ENCODE measurements at places on chromosomes 4 and X.

GRCh38 chr4:166459621-166460020, 586.6 kb downstream of the TLL1 start:
- DNase-seq = no peak

- no peak for DNase-seq
Measured at GRCh38 chrX:38368774-38369173, 16.4 kb downstream of the OTC start.

DNA sequence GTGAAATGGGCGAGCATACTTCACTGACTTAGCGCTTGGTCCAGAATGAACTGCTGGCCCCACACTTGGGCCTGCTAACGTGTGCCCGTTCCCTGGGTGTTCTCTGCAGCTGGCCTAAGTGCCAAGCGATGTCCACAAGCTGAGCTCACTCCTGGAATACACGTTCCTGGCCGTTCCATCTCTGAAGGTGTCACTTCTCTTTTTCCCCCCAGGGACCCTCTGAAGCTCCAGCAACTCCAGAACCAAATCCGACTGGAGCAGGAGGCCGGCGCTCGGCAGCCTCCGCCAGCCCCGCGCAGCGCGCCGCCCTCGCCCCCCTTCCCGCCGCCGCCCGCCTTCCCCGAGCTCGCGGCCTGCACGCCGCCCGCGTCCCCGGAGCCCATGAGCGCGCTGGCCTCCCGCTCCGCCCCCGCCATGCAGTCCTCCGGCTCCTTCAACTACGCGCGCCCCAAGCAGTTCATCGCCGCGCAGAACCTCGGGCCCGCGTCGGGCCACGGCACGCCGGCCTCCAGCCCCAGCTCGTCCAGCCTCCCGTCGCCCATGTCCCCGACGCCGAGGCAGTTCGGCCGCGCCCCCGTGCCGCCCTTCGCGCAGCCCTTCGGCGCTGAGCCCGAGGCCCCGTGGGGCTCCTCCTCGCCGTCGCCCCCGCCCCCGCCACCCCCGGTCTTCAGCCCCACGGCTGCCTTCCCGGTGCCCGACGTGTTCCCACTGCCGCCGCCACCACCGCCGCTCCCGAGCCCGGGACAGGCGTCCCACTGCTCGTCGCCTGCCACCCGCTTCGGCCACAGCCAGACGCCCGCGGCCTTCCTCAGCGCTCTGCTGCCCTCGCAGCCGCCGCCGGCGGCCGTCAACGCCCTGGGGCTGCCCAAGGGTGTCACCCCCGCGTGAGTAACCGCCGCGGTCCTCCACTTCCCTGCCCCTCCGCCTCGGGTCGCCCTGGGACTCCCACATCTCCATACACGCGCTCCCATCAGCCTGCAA, 132.3 kb downstream of the CBR4 start:
- DNase-seq = no peak

GRCh38 chr4:87530229-87530628, 1.1 kb upstream of the SPARCL1 start:
- DNase-seq = no peak

- no peak for DNase-seq
Measured at GRCh38 chr4:28702571-28702970, 1841.9 kb downstream of the STIM2 start.

DNA sequence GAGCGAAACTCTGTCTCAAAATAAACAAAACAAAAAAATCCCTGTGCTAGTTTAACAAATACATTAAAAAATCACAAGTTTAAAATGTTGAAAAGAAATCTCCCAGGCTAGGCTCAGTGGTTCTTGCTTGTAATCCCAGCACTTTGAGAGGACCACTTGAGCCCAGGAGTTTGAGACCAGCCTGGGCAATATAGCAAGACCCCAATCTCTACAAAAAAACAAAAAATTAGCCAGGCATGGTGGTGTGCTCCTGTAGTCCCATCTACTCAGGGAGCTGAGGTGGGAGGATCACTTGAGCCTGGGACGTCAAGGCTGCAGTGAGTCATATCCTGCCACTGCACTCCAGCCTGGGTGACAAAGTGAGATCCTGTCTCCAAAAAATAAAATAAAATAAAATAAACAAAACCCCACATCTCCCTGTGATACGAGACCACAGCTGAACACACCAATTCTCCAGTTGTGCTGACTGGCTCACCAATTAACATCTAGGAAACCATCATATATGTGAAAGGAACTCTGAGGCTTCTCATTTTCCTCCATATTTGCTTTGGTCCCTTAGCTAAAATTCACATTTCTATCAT, 7.3 kb downstream of the RPS4X start:
- peak; percentile 2 for DNase-seq

DNA sequence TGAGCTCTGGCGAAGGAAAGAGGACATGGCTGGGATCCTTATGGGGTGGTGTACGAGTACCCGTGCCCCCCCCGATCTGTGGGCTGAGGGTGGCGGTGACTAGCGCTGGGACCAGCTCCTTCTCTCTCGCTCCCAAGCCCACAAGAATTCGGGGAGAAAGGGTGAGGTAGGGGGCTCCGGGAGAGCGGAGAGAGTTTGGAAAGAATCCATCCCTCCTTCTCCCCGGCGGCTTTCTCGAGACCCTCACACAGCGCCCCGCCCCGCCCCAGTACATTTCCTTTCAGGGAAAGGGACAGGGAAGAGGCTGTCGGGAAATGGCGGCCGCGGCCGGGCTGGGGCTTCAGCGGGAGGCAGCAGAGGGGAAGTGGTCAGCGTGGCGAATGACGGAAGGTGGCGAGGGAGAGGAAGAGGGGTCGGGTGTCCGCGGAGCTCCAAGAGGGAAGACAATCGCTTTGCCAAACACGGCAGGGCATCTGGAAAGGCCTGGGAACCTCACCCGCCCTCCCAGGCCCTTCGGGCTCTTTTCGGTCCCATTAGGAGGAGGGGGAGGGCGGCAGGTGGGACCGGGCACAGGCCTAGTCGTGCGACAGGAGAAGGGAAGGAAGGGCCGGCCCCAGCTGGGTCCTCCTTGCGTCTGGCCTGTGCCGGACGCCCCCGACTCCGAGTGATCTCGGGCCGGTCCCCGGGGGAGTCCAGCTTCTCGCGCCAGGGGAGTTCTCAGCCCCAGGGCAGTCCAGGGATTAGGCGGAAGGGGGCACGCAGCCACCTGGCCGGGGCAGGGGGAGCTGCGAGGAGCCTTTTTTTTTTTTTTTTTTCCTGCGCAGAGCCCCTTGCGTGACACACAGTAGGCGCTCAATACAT, 10.2 kb downstream of the HNRNPH2 start:
- no peak for DNase-seq

DNA sequence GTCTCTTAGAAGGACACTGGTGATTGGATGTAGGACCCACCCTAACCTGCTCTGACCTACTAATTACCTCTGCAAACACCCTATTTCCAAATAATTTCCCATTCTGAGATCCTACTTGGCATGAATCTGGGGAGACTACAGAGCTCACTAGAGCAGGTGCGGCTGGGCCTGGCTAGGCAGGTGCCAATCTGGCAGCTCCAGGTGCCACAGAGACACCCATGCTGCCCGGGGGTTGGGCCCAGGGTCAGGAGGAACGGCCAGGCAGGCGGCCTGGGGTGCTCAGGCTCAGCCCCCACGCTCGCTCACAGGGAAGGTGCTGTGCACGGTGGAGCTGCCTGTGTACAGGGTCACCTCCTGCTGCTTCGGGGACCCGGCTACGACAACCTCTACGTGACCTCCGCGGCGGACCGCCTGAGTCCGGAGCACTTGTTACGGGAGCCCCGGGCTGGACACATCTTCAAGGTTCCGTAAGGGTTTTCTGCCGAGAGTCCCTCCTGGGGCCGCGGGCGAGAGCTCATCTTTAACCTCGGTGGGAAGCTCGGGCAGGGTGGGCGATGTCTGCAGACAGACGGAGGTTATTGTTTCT, 26.5 kb upstream of the PLCXD1 start:
- DNase-seq = no peak

Data from T1000 (cell line).